Glomerular endothelial cell (primary cell): ENCODE measurements at places on chromosomes 2 and 18. TPM values are rescaled to one million over a fixed set of nuclear protein-coding genes. Genes with fewer than 3 reads are reported as not detected.

IL18R1 gene
- total RNA-seq: 4.5 and 5.3 TPM in 2 replicates

- no peak for DNase-seq
Observed at GRCh38 chr2:173488861-173489260, 134.2 kb downstream of the CDCA7 start.

DNA sequence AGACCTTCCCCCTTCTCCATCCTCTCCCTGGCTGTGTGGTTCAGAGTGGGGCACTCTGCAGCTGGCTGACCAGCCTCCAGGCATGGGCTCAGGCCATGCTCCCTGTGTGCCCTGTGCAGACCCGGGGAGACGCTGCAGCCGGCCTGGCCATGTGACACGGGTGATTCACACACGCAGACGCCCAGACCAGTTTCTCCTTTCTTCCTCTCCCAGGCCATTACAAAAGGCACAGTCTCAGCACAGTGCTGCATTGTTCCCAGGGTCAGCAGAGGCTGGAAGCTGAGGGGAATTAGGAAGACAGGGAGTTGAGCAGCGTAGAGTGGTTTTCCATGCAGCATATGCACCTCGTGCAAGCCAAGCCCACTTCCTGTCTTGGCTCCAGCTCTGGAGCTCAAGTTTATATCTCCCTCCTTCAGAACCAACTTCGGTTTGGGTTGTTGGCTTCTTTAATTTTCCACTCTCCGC lies 288.5 kb downstream of the TNS1 start:
- no peak for DNase-seq

- no peak for DNase-seq
Observed at GRCh38 chr2:162782138-162782537, 56.4 kb downstream of the KCNH7 start.

GRCh38 chr2:242038166-242038927 lies 168.8 kb downstream of the RTP5 start:
- no peak for DNase-seq

DNA sequence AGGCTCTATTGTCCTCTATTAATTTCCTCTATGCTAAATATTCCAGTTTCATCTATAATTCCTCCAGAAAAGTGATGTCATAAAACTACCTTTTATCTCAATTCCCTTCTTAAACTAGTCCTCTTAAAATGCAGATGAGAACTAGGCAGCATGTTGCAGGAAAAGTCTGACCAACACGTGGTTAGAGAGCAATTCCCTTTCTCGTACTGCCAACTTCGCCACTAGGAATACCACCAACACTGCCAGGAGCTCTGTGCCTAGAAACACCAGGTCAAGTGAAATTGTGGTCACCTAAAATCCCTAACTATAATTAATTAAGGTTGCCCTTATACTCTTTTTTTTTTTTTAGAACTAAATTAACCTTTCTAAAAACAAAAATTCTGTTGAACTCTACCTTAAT lies 127.7 kb downstream of the PPP1R1C start:
- no peak for DNase-seq

- DNase-seq: peak; percentile 47
Observed at GRCh38 chr2:230170532-230170931, 49.3 kb downstream of the SP110 start.

- no peak for DNase-seq
Observed at GRCh38 chr2:152573168-152573567, 144.1 kb downstream of the PRPF40A start.
